ENCODE measurements at places on chromosomes 6 and 20.

- no peak for DNase-seq
Observed at GRCh38 chr6:168040856-168041496, 38.0 kb downstream of the FRMD1 start.

DNA sequence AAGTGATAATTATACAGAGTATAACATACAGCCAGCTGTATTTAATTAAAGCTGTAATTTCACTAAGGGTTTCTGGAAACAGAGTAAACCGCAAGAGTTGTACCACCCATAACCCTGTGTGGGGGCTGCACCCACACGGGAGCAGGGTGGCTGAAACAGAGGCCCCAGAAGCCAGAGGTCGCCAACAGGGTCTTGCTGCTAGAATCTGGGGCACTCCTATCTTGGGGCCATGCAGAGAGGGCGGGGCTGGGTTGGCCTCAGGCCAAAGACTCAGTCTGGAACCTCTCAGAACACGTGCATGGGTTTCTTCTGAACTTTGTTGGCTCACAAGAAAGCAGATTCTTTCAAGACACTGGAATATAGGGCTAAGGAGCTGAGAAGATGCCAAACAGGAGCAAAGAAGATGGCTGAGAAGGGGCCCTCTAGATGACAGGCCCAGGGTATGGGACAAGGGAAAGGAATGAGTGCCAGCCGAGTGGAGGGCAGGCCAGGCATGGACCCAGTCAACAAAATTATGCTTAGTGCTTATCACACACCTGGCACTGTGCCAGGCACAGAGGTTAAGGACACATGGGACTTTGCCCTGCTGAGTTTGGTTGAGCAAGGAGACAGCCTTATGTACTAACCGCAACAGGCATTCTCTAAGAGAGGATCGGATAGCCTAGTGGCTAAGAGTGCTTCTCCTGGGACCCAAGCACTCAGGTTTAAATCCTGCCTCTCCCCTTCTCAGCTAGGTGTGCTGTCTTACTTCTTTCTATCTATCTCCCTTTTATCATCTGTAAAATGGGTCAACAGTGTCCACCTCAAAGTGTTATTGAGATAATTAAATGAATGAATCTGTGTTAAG, 96.6 kb upstream of the FOXP4 start:
- DNase-seq, result no peak

DNA sequence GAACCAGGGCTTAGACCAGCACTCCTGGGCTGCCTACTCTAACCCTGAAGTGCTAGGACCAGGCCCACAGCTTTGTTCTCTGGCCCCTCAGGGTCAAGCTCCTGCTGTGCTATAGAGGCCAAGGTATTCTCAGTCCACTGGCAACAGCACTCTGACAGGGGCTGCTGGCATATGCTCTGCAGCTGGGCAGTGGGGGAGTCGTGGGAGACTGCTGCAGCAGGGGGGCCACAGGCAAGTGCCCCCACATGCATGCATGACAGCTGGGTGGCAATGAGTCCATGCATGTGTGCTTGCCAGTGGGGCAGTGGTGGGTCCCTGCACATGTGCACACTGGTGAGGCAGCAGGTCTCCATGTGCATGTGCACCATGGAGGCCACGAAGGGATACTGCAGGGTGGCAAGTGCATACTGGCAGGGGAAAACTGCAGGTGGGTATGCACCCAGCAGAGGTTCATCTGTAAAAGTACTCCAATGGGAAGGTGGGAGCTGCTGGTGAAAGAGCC, 364.9 kb upstream of the IRAK1BP1 start:
- DNase-seq, result no peak

GRCh38 chr20:60921022-60921622, 330.9 kb upstream of the CDH4 start:
- DNase-seq, result no peak

DNA sequence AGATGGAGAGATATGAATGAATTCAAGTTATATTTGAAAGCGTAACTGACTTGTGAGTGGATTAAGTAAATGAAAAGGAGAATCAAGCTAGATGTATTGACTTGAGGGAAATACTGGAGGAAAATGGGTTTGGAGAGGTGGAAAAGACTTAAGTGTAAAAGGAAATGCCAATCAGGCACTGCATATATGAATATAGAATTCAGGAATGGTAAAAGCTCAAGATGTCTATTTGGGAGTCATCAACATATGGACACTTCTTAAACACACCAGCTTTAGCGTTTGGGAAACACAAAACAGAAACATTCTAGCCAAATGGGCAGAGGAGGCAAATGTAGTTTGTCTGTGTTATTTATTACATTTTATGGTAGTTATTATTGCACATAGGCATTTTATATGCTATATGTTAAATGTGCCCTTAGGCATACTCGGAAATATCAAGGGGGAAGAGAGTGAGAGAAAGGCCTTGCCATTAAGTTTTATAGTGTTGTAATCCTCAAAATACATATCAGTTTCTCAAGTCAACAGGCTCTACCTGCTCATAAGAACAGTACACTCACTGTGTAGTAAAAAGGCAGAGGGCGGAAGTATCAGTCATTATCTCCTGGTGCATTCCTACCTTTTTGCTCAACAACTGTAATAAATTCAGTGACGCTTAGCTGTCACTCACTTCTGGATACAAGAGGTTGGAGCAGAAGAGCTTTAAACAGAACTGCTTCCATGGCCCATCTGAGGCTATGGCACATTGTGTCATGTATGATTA, 33.7 kb upstream of the ME1 start:
- no peak for DNase-seq

DNA sequence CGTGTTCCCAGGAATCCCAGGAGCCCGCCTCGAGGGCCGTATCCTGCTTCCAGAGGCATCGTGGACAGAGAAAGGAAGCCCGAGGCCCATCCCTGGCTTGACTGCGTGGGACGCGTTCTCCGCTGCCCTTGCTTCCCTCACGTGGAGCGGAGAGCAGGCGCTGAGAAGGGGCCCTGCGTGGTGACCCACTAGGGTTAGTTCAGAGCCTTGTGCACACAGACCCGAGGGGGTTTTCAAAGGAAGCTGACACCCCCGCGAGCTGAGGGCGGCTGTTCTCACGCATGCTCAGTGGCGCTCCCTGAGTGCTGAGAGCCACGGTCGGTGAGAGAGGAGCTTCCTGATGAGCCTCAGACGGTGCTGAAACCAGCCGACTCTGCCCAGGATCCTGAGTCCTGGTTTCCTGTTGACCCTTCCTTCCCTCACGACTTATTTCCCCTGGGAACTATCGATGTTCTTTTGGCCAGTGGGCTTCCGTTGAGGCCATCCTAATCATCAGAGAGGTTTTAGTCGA, 28.9 kb upstream of the CCR6 start:
- DNase-seq, result peak; percentile 91

GRCh38 chr6:113668641-113669408, 188.3 kb upstream of the MARCKS start:
- no peak for DNase-seq

DNA sequence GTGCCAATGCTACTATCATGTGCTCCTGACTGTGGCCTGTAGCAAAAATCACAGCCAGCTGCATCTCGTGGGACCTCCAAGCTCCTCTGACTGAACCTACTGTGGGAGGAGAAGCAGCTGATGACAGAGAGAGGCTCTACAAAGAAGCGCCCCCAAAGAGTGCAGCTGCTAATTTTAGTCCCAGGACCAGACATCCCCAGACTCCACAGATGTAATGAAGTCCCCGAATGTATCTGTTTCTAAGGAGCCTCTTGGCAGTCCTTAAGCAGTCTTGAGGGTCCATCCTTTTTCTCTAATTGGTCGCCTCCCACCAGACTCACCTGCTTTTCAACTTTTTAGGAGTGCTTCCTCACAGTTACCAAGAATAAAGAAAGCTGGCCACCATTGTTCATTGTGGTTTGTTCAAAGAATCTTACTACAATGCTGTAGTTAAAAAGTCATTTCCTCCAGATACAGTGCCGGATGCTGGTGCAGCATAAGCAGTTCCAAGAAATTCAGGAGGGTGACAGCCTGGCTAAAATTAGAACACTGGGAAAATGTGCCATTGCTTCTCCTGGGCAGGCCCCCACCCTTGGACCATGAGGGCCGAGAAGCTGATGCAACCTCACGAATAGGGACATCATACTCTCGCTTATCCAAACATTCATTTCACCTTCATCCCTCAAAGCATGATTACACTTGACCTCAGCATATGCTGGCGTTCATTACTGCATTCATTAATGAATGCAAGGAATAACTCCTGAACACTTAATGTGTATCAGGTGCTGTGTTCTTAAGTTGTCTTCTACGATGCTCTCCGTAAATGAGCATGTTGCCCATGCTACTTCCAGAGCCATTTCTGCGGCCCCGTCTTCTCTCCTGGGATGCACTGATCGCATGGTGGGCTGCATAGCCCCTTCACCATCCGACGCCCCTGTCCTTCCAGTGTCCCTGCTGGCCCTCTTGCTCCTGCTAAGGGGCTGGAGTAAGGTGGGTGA, 66.4 kb downstream of the LY86 start:
- peak; percentile 19 for DNase-seq

- DNase-seq, result no peak
Observed at GRCh38 chr20:32600681-32601237, 15.6 kb upstream of the NOL4L start.

DNA sequence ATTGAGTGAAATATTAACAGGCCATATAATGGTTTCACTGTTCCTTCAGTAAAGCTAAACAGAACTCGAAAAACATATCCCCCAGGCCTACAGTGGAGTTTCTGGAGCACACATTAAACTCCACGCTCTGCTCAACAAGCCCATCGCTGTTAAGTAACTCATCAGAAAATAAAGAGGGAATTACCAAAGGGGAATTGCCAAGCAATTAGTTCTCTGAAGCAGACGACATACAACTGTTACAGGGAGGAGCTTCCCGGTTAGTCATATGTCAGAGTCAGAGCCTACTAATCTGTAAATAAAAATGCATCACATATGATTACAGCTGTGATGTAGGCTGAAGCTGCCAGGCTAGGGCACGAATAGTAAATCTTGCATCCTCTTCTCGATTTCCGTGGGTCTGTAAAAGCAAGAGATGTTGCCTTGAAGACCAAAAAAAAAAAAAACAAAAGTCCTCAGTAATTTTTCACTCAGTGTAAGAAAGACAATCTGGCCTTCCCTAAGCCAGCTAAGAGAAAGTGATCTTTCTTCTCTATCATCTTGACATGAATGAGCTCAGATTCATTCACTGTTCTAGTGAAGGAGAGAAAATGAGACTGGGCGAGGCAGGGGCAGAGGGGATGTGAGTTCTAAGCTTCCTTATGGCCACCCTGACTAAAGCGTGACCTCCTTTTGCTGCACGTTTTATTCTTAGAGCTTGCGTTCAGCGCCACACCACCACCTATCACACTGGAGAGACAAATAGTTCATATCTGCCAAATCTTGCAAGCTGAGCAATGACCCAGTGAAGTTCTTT, 13.8 kb downstream of the ATXN1 start:
- DNase-seq, result no peak

DNA sequence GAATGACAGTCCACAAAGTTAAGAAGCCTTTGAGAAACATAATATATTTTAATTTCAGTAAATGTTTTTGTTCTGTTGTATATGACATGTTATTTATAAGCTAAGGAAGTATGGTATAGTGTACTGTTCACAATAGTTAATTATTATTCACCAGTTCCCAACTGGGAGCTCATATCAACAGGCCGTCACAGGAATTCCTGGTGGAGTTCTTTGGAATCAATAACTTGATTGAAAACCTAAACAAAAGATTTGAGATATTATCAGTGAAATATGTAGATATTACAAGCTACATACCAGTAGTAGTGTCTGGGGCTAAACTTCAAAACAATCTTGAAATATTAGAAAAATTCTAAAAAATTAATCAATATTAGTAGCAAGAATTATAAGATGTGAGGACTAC, 60.3 kb downstream of the NOX3 start:
- DNase-seq, result no peak

- no peak for DNase-seq
Observed at GRCh38 chr20:51833326-51833725, 31.0 kb upstream of the SALL4 start.

GRCh38 chr6:49909563-49909962, 43.2 kb upstream of the CRISP1 start:
- DNase-seq, result no peak
